ENCODE measurements at places on chromosomes 16 and 17.

DNA sequence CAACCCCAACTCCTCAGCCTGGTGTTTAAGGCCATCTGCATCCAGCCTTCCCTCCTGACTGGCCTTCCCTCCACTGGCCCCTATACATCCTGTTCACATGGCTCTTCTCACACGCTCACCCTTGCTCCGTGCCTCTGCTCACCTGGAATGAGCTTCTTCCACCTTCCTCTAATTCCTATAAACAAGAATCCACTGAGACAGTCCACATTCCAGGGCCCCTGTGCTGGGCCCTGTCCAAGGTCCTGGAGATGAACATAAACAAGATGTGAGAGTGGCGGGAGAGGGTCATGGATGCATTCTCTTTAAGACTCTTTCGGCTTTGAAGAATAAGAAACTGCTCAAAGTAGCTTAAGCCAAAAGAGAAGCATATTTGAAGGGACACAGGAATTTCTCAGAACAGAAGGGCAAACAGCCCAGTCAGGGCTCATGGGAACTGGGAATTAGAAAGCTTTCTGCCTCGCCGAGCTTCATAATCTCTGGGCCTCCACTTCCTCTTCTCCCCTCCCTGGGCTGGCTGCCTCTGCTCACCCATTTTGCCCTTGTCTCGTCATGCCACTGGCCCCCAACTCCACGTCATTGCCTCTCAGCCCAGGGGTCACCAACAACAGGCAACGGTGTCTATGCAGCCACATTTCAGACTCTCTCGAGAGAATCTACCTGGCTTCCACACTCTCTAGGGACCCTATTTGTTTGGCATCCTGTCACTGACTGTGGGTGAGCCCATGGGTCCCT lies 13.5 kb downstream of the SPPL2C start:
- DNase-seq: no peak

DNA sequence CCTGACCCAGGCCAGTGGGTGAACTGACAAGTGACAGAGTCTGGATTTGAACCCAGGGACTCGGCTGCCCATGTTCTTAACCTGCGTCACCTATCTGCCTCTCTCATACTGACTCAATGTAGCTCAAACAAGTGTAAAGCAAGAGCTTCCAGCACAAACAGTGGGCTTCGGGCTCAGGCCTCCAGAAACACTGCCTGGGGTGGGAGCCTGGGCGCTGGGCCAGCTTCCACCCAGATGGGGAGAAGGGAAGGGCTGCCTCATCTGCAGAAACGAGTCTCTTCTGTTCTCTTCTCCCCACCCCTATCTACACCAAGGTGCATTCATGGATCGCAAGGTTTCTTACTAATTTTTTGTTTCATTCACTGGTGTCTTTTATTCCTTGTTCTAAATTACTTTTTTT lies 1.3 kb downstream of the CDRT4 start:
- no peak for DNase-seq

DNA sequence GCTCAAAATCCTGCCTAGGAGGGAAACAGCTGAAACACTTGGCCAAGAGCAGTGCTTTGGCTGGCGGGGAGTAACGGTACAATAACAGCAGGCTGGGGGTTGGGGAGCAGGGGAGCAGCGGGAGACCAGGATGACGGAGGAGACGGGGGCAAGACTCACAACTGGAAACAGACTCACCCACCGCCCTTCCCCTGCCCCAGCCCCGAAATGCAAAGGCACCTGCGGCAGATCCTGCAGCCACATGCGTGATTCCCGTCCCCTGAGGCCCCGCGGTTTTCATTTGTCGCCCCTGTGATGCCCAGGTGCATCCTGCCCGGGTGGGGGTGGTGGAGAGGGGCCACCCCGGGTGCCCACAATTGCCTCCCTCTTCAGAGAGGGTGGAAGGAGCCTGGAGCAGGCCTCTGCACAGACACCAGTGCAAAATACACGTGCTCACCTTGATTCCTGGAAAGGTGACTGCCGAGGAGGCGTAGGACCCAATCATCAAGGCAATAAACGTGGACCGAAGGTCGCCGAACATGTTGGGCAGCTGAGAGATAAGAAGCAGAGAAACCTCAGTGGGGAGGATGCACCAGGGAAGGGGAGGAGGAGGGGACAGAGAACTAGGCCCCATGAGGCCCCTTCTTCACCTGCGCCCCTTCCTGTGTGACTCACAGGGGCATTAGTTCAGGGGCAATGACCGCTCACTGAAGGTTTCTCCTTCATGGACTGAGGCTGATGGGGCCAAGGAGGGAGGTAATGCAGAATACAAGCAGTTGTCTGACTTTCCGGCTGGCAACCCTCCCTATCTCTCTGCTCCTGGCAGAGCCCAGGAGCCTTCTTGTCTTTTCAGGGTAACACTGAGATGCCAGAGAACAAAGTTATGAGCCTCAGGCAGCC lies 30.4 kb upstream of the PITPNA start:
- DNase-seq: no peak

DNA sequence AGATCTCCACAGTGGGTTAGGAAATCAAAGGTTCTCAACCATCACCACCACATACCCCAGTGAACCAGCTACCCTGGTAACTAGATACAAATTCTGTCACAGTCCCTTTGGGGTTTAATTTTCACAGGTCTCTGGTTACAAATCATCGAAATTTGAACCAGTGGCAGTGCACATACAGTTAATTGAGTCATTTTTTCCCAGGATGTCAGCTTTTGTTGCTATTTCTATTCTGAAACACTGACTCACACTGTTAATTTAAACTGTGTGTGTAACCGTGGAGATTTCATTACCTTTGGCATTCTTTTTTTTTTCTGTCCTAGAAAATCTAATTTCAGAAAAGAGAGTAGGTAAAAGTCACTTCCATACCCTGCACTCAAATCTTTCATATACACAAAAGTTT lies 511.5 kb downstream of the TOX3 start:
- no peak for DNase-seq

All from A673 (cell line).